ENCODE measurements at places on chromosomes 2 and 18. TPM values are rescaled to one million over a fixed set of nuclear protein-coding genes. Genes with fewer than 3 reads are reported as not detected.

SNED1 gene
- 53.1 TPM for total RNA-seq

CXCR1 gene
- not detected for total RNA-seq

SH2D6 gene
- 5.9 TPM for total RNA-seq

DNA sequence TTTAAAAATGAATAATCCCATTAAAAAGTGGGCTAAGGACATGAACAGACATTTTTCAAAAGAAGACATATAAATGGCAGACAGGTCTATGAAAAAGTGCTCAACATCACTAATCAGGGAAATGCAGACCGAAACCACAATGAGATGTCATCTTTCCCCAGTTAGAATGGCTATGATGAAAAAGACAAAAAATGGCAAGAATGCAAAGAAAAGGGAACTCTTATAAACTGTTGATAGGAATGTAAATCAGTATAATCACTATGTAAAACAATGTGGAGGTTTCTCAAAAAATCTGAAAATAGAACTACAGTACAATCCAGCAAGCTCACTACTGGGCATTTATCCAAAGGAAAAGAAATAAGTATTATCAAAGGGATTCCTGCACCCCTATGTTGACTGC is 169.2 kb downstream of the METTL4 start:
- no peak for DNase-seq

GRCh38 chr2:68418855-68419254 is 48.2 kb downstream of the FBXO48 start:
- DNase-seq: no peak

All from LHCN-M2 (cell line).